ENCODE measurements at places on chromosomes 5 and 9.

- DNase-seq, result no peak
Measured at GRCh38 chr5:81065492-81065891, 105.3 kb downstream of the RASGRF2 start.

GRCh38 chr5:16870878-16871277 lies 65.2 kb downstream of the MYO10 start:
- no peak for DNase-seq

DNA sequence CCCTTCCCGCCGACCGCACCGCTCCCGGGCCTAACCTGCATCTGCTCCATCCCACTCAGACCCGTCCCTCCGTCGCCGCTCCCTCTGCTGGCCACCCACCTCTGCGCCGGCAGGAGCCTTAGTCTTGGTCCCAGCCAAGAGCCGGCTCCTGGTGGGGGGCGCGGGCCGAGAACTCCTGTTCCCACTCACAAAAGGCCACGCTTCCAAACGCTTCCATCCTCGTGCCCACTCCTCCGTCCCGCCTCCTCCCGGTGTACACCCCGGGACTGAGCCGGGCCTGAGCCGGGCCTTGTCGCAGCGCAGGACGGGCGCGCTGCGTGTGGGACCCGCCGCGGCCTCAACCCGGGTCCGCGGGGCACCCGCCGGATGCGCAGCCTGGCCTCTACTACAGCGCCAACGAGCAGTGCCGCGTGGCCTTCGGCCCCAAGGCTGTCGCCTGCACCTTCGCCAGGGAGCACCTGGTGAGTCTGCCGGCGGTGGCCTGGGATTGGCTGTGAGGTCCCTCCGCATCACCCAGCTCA lies 7.5 kb downstream of the ADAMTS13 start:
- no peak for DNase-seq

DNA sequence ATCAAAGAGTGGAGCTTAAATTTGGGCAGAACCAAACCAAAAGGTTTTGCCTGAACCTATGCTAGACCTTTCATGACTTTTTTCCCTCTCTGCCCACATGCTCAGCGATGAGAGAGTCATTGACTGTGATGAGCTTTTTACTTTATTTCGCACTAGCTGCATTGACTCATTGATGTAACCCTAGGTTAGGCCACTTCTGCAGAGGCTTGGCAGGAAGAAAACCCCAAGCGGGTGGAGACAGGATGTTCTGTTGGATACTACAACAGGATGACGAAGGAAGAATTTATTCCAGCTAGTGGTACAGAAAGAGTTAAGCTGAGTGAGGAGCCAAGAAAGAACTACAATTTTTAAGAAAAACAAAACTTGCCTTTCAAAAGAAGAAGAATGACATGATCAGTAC lies 18.4 kb downstream of the AGXT2 start:
- no peak for DNase-seq

GRCh38 chr9:76904661-76905457 lies 1.1 kb downstream of the PRUNE2 start:
- no peak for DNase-seq

DNA sequence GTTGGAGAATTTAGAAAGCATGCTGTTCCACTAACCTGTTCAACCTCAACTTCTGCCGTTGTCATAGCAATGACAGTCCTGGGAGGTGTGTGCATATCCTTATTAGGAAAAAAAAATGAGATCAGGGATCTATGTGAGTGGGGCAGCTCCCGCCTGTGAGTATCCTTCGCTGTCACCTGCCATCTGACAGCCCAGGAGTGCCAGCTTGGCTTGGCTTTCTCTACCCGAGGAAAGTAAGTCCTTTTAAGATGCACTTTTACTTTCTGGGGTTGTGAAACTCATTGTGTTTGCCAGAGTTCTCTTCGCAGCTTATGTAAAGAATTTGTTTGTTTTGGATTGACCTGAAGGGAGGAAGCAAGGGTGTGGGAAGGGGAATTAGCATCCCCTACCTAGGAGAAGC lies 21.8 kb downstream of the PCDHAC2 start:
- DNase-seq, result no peak

DNA sequence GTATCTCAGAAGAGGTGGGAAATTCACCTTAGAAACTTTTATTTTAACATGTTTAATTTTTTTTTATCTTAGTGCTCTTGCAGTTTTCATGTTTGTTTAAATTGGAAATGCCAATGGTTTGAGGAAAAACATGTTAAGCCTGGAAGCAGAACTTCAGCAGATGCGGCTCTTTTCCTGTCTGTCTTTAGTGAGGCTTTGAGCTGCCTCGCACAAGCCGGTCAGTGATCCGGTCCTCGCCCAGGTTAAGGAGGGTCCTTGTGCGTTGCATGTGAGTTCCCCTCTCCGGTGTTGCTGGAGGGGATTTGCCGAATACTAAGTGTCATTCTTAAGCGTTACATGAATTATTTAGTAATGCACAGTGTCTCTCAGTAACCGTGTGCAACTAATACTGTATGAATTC lies 9.4 kb upstream of the PLEKHG4B start:
- no peak for DNase-seq

- peak; percentile 79 for DNase-seq
Measured at GRCh38 chr5:138753794-138754698, 821 bp downstream of the CTNNA1 start.

Data from globus pallidus (tissue), 1 donor.